ENCODE measurements at places on chromosomes 4 and X.

DNA sequence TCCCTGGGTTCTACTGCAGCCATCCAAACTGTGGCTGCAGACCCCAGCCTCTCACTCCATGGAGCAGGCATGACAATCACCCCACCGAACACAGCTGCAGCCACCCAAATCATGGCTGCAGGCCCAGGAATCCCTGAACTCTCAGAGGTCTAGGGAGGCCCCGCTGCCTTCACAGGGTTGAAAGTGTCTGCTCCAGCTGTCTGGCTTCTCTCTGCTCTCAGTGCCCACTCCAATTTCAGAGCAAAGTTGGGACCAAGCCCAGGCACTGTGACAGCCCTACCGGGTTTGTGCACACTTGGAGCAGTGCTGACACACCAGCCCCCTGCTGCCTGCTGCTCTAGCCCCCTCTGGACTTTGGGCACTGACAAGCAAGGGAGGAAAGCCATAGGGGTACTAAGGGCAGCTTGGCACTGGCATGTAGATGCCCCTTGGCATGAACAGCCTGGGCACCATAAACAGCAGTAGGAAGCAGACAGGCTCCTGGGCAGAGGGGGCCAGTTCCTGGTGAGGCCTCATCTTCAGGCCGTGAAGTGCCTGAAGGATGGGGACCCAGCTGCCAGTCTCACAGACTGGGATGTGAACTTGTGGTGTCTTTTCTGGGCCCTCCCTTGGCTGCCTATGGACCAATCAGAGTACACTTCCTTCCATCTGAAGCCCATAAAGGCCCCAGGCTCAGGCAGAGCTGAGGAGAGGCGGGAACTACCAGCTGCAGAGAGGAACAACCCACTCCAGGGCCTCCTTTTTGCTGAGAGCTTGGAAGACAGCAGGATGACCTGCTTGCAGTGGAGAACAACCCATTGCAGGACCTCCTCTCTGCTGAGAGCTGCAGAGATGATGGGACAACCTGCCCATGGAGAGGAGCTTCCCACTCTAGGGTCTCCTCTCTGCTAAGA lies 68.8 kb downstream of the TECRL start:
- DNase-seq = no peak

GRCh38 chrX:41824551-41824950 lies 98.8 kb downstream of the CASK start:
- peak; percentile 73 for DNase-seq

- peak; percentile 56 for DNase-seq
These were observed 209.3 kb downstream of the CHIC2 start for GRCh38 chr4:53854991-53855568.

GRCh38 chr4:48361012-48361400 lies 19.7 kb downstream of the SLAIN2 start:
- no peak for DNase-seq

- no peak for DNase-seq
These were observed 606.5 kb downstream of the MAGEB5 start for GRCh38 chrX:26822448-26822847.

DNA sequence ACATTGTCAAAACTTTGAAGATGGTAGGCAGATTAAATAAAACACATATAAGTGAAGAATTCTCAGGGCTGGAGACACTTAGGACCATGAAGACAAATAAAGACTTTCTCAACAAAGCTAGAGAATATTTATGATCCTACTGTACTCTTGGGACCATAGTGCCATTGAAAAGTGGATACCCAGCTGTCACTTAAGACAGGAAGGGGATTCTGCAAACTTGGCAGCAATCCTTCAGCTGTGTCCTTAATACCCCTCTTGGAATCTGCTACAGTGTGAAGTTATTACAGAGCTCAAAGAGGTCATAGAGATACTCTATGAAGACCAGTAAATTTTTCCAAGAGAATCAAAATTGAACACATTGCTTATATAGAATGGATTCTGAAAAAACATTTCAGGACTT lies 24.3 kb downstream of the PDE5A start:
- DNase-seq = no peak

DNA sequence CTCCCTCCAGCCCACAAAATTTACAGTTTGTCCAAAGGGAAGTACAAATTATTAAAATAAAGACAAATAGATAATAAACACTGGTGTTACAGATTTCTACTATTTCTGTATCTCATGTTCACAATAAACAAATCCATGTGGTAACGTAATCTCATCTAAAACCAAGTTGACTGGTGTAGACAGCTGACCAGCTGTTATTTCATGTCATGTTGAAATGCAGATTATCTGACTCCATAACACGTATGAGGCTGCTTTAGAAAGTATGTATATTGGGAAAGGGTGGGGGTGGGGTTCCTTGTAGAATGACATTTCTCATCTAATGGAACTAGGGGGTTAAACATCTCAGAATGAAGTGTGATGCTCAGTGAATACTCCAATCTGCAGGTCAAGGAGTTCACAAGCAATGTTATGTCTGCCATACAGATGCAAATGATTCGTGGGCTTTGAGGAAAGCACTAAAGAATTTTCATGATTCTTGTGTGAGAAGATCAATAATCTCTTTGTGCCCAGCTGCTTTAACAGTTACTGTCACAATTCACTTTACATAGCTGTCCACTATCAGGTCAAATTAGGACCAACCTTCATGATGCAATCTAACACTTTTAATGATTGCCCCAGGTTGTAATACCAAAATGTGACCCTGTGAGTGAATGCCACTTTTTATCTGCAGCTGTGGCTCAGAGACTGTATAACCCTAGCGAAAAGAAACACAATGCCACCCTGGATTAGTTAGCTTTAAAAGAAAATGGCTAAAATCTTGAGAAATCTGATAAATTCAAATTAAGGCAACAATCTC lies 114.0 kb downstream of the ENOX2 start:
- no peak for DNase-seq

GRCh38 chr4:126221282-126221681 lies 906.5 kb downstream of the FAT4 start:
- no peak for DNase-seq

DNA sequence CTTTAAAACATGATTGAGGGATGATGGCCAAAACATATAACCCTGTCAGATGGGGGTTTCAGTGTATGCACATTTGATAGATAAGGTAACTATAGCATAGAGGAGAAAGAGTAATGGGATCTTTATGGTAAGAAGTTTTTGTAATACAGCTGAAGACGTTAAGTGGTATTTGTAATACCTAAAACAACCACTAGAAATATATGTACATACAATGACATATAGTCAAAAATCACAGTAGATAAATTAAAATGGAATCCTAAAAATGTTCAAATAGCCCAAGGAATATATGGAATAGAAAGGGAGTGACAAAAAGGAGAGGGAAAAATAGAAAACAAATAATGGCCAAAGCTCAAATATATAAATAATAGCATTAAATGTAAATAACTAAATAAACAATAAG lies 371.3 kb upstream of the FSTL5 start:
- no peak for DNase-seq

GRCh38 chr4:149112109-149112508 lies 669.9 kb upstream of the NR3C2 start:
- DNase-seq = no peak

DNA sequence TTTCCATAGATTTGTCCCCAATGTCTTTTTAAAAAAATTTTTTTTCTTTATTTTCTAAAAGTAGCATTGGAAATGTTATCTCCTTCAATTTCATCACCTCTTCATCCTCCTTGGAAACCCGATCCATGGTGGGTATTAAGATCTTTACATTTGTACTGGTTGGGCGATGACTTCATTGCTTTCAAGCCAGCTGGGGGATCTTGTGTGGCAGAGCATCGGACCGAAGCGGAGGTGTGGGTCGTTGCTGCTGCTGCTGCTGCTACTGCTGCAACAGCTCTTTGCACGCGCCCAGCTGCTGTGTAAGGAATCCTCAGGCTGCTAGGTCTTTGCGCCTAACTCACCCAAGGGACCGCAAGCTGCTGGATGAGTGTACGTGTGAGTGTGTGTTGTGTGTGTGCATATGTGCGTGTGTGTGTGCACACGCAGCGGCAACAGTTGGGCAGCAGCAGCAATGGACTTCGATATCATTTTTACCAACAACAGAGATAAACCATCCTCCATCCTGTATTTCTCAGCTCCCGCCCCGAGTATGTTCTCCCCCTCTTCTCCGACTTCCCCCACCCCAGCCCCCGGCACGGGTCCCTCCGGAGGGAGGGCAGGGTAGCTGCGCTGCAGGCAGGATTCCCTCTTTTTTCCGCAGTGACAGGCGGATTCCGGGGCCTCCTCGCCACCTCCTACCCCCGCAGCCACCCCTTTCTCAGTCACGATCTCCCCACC lies 768 bp upstream of the CDKL5 start:
- peak; percentile 49 for DNase-seq

- DNase-seq = no peak
These were observed 775 bp downstream of the KCTD8 start for GRCh38 chr4:44447563-44448504.

GRCh38 chr4:177401658-177402273 lies 40.5 kb downstream of the AGA start:
- DNase-seq = no peak

GRCh38 chr4:13478131-13478530 lies 6.0 kb downstream of the RAB28 start:
- no peak for DNase-seq

- no peak for DNase-seq
These were observed 268.9 kb downstream of the FBXW7 start for GRCh38 chr4:152266831-152267480.

GRCh38 chr4:81512001-81512756 lies 40.5 kb upstream of the RASGEF1B start:
- DNase-seq = no peak

GRCh38 chr4:87046121-87046551 lies 111.3 kb downstream of the AFF1 start:
- no peak for DNase-seq

GRCh38 chrX:71095033-71095432 lies 618 bp upstream of the FOXO4 start:
- DNase-seq = no peak

DNA sequence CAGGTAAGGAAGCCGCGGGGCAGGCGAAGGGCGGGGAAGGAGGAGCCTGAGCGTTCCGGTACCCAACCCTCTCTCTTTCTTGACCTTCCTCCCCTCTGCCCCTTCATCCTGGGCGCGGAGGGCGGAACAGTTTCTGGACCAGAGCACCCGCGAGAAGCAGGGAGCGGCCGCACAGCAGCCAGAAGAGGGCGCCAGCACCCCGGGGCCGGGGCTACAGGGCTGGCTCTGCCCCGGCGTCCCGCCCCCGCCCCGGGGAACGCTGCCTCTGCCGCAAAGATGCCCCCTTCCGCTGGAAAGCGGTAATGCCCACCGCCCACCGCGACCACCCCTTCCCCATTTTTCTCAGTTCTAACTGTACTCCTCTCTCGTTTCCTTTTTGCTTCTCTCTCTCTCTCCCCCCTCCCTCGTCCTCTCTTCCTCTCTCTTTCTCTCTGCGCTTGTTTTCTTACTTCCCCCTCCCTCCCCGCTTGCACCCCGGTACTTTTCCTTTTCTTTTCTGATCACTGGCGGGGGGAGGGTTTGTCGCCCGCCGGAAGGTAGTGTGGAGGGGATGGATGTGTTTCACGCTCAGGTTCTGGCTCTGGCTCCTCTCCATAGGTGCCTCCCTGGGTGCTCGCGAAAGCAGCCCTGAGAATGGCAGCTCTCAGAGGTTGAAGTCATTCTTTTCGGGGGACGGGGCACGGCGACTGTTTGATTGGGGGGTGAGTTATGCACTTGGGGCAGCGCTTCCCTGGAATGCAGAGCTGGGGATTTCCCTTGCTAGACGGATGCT lies 13.1 kb upstream of the PRDM8 start:
- DNase-seq = peak; percentile 78

- no peak for DNase-seq
These were observed 212.2 kb downstream of the PPP1R2C start for GRCh38 chrX:42565739-42566138.

DNA sequence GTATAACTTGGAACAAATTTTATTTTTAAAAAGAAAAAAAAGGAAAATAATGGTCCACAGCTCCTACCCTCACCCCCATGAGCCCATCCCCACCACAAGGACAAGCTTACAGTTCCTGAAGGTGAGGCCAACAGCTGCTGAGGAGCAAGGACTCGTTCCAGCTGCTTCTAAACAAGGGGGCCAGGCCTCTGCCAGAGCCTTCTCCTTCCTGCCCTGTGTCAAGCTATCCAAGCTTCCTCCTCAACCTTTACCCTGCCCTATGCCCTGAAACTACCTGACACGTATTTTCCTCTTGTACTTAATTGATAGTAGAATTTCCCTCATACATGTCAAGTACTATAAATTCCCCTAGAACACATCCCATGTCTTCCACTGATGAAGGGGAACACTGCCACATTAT lies 8.8 kb downstream of the SH3D19 start:
- DNase-seq = no peak

DNA sequence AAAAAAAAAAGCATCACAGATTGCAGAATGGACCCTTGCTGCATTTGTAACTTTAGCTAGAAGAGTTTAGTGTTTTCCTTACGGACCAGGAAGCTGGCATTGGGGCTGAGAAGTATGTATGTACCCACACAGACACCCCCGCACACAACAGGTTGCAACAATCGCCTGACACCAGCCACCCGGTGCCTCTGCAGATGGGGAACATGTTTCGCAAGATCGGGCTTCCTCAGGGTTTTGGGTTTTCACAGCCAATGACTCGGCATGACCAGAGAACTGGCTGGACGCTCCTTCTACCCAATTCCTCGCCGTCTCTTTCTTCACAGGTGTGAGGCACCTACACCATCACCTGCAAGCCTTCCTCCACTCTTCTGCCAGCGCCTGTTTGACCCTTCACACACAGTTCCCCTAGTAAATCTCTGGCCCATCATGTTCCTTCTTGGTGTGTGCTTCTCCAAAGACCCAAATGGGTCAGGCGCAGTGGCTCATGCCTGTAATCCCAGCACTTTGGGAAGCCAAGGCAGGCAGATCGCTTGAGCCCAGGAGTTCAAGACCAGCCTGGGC lies 70.4 kb downstream of the DHRSX start:
- peak; percentile 29 for DNase-seq

DNA sequence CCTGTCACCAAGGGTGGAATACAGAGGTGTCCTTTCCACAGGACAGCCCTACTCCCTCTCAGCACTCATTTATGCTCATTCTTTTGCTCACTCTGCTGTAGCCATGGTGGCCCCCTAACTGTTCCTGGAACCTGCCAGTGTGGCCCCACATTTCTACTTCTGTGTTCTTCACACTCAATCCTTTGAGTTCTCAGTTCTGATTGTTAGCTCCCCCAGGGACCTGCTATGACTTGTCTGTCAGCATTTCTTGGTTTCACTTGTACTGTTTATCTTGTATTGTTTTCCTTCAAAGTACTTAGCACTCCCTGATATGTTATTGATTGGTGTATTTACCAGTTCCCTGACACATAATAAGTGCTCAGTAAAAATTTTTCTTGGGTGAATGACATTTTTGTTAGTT lies 14.9 kb downstream of the VBP1 start:
- DNase-seq = no peak
